ENCODE measurements at places on chromosomes 3 and 15.

DNA sequence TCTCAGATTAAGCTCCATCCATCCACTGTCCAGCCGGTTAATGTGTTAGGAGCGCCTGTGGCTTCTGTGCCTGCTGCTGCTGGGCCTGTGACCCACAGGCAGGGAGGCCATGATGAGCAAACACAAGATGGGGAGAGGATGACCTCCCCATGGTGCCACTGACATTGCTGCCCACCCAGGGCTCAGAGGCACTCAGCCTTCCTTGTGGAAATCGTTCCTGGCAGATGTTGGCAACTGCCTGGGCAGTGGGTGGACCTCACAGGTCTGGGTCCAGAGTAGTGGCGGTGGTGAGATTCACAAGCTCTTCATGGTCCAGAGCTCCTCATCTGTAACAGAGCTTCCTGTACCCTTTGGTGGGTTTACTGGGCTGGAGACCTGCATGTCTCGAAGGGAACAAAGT lies 38.6 kb downstream of the SCN5A start:
- no peak for DNase-seq

- peak; percentile 99 for DNase-seq
Observed at GRCh38 chr3:151305060-151305774, 11.4 kb downstream of the GPR87 start.

GRCh38 chr3:4904811-4905695 lies 74.2 kb upstream of the BHLHE40 start:
- peak; percentile 29 for DNase-seq

- no peak for DNase-seq
Observed at GRCh38 chr3:127254033-127254644, 33.7 kb downstream of the PRR20G start.

GRCh38 chr3:188099907-188100306 lies 54.0 kb upstream of the LPP start:
- DNase-seq: no peak

DNA sequence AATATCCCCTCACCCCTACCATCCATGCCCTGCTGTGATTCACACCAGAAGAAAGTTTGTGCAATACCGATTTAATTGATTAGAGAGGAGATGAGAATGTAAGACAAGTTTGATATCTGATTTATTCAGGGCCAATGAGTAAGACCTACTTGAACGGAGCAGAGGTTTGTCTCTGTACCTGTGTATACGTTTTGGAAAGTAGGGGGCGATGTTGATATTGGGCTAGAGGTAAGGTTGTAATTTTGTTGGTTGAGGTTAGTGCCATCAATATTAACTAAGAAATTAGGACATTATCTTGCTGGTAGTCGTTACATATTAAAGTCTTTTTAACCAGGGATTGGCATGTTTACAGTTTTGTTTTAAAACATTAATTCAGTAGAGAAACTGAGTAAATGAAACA lies 20.5 kb downstream of the EAF2 start:
- no peak for DNase-seq

DNA sequence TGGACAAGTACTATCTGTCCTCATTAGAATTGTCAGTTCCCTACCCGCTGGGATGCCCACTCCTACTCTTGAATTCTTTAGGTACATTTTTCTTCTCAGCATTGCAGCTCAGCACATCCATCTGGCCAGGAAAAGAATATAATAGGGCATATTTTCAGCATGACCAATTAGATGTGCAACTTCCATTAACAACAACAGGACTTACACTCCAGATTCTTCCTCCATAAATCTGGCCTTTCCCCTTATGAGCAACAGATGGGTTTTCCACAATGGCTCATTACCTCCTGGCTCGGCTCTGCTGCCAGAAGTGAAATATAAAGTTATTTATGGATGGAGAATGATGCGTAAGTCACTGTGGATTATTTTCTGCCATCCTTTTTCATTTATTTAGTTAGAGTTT lies 443.8 kb upstream of the TGFBR2 start:
- peak; percentile 95 for DNase-seq

GRCh38 chr3:36693670-36694069 lies 70.7 kb downstream of the DCLK3 start:
- no peak for DNase-seq

DNA sequence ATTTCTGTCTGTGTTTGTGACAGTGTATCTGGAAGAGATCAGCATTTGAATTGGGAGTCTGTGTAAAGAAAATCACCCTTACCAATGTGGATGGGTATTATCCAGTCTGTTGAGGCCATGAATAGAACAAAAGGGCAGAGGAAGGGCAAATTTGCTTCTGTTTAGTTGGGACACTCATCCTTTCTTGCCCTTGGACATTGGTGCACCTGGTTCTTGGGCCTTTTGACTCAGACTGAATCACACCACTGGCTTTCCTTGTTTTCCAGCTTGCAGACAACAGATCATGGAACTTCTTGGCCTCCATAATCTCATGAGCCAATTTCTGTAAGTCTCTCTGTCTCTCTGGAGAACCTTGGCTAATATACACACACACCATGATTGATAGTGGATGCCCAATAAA lies 164.4 kb upstream of the SGO1 start:
- no peak for DNase-seq

GRCh38 chr15:34132881-34133280 lies 31.0 kb downstream of the PGBD4 start:
- peak; percentile 57 for DNase-seq

GRCh38 chr15:67126551-67127330 lies 61.3 kb downstream of the SMAD3 start:
- DNase-seq: no peak

DNA sequence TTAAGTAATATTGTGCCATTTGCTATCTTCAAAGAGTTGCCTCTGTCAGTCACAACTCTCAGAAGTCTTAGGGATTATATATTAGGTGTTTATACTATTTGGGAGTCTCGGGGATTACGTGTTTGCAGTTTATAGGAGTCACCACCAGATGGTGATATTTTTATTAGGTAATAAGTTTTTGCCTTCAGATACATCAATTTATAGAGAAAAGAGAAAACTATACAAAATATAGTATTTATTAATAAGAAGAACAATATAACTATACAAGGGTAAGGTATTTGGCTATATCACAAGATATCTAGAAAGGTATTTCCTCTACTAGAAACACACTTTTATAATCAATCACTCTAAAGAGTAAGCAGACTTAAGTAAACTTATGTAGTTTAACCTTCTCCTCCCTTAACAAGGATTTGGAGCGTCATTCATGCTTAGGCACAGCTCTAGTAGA lies 10.7 kb upstream of the DHX36 start:
- peak; percentile 23 for DNase-seq

DNA sequence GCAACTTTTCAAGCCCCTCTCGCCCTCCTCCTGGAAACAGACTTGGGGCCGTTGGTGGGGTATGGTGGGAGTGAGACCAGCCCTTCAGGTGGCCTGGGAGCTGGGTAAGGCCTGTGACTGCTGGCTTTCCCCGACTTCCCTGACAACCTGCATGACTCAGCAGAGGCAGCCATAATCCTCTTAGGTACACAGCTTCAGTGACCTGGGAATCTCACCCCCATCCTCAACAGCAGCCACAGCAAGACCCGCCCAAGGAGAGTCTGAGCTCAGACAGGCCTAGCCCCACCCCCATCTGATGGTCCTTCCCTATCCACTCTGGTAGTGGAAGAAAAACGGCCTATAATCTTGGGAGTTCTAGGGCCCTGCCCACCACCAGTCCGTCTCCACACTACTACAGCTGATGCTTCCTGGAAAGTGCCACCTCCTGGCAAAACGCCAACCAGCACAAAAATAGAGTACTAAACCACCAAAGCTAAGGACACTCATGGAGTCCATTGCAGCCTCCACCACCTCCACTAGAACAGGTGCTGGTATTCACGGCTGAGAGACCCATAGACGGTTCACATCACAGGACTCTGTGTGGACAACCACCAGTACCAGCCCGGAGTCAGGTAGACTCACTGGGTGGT lies 13.1 kb upstream of the SLC27A2 start:
- no peak for DNase-seq

DNA sequence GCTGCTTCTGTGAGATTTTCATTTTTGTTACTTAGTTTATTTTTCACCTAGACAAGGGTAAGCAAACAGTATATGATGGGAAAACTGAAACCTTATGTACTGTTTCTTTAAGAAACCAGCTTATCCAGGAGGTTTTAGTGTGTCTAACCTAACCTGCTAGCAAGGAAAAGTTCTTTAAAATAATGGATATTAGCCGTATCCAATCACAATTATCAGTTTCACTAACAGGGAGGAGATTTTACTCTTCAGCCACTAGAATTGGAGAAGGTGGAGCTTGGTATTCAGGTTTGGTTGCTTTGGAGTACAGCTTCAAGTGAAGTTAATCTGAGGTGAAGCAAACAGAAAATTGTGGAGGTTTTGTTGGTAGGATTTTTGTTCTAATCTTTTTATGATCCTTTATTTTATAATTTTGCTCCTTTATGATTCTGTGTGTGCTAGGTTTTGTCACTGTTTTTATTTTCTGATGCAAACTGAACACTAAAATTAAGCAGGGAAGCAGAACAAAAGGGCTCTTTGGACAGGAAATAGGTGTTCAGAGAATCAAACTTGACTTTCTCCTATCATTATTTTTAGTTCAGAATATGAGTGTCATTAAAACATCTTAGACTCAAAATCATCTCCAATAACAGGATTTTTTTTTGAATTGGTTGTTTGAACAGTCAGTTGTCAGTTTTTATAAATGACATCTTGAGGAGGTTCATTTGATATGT lies 13.0 kb downstream of the ZFAND6 start:
- DNase-seq: peak; percentile 90

- DNase-seq: no peak
Observed at GRCh38 chr3:193595939-193596487, 3.0 kb downstream of the OPA1 start.

GRCh38 chr3:114499976-114500375 lies 206.1 kb downstream of the TIGIT start:
- peak; percentile 81 for DNase-seq

DNA sequence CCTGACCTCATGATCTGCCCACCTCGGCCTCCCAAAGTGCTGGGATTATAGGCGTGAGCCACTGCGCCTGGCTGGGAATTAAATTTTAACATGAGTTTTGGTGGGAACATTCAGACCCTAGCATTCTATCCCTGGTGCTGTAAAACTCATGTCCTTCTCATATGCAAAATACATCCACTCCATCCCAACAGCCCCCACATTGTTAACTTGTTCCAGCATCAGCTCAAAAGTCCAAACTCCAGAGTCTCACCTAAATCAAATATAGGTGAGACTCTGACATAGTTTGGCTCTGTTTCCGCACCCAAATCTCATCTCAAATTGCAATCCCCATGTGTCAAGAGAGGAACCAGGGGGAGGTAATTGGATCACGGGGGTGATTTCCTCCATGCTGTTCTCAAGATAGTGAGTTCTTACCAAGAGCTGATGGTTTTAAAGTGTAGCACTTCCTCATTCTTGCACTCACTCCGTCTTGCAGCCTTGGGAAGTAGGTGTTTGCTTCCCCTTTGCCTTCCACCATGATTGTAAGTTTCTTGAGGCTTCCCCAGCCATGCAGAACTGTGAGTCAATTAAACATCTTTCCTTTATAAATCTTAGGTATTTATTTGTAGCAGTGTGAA lies 96.2 kb upstream of the PLCL2 start:
- DNase-seq: no peak

DNA sequence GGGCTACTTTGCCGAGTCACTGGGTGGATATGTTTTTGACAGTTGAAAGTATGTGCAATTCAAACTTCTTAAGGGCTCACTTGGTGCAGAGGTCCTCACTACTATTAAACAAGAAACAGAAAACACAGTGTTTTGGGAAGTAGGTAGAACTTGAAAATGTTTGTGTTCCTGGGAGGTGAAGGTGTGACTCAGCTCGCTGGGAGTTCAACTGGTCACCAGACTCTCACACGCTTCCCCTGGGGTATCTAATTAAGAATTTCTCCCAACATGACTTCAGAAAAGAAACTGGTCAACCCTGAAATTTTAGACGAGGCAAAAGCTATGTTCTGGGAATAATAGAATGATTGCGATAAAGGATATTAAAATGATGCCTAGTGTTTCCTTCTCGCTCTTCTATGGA lies 1039.8 kb upstream of the SEMA6D start:
- DNase-seq: no peak

DNA sequence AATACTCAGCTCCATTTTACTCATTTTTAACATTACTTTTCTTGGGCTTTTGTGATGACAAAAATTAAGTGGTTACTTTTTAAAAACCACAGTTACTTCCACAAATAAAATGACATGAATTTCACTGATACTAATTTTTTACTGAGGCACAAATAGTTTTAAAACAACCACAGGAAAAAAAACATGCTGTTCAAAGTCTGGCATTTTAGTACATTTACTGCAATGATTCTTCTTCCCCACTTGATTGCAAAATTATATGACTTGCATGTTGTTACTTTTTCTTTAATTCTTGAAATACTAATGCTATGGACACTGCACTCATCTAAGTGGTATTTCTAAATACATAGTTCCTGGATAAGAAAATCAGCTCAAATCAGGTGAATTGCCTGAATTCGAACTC lies 24.8 kb upstream of the SLMAP start:
- peak; percentile 59 for DNase-seq

DNA sequence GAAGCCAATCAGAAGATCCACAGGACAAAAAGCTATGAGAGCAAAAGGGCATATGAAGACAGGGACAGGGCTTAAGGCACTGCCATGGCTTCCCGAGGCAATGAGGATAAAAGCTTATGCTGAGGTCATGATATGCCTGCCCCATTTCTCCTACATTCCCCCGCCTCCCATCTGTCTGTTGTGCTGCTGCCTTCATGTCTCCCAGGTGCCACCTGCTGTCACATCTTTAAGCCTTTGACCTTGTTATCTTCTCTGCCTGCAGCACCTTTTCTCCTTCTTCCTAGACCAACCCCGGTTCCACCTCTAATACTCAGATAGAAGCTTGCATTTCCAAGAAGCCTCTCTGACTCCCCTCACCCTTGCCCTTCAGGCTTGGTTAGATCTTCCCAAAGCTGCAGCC lies 213.8 kb downstream of the ARRDC4 start:
- DNase-seq: no peak

DNA sequence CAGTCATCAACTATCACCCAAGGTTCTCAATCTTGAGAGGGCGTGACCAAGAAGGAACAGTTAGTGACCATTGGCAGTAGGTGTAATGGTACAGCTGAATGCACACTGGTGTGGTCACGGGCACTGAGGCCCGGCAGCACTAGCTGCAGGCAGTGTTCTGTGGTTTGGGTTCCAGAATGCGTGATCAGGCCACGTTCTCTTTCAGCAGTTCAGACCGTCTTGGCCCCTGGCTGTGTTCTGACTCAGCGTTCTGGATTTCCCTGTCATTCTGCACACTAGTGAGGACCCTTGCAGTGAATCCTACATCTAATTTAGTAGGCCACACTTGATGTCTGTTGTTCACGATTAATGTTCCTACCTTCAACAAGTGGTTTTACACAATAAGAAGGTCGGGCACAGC lies 220.5 kb upstream of the SLCO3A1 start:
- no peak for DNase-seq

Measured in astrocyte (in vitro differentiated cells and primary cell).